ENCODE measurements at places on chromosomes 12 and 14. TPM values are rescaled to one million over a fixed set of nuclear protein-coding genes. Genes with fewer than 3 reads are reported as not detected.

- peak; percentile 60 for DNase-seq
Observed at GRCh38 chr14:103561381-103562178, 877 bp downstream of the BAG5 start.

DNA sequence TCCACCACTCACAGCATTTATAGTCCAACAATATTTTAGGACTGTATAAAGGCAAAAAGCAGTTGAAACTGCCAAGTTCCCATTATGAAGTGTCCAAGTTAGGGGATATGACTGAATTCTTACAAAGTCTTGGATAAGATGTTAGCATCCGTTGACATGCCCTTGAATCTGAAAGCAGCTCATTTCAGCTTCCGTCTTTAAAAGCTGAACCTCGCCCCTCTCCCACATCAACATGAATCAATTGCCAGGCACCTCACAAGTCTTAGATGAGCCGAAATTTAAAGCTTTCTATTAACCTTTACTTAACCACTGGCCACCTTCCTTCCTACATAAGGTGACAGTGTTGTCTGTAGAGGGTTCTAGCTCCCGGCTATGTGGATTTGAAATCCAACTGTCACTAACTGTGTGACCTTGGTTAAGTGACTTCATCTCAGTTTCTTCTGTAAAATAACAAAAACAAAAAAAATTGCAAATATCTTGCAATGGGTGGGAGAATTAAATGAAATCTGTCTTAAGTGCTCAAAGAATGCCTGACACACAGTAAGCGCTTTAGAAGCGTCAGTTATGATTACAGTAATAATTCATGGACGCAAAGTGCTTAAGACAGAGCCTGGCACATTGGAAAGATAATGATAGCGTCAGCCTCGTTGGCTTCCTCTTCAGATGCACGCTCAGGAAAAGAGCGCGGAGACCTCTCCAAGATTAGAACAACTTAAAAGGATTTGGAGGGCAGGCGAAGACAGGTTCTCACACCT lies 1.2 kb downstream of the PPP1CC start:
- peak; percentile 51 for DNase-seq

DNA sequence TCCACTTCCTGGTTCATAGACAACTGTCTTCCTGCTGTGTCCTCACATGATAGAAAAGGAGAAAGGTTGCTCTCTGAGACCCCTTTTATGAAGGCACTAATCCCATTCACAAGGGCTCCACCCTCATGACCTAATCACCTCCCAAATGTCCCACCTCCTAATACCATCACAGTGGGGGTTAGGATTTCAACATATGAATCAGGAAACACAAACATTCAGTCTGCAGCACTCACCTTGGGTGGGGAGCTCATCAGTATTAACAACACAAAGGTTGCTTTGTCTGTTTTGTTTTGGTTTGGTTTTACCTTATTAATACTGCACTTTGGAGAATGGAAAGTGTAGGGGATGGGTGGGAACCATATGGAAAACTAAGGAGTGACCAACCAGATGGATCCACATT lies 10.5 kb upstream of the SMCO2 start:
- no peak for DNase-seq

GRCh38 chr12:86349196-86349595 lies 93.0 kb upstream of the MGAT4C start:
- no peak for DNase-seq

DNA sequence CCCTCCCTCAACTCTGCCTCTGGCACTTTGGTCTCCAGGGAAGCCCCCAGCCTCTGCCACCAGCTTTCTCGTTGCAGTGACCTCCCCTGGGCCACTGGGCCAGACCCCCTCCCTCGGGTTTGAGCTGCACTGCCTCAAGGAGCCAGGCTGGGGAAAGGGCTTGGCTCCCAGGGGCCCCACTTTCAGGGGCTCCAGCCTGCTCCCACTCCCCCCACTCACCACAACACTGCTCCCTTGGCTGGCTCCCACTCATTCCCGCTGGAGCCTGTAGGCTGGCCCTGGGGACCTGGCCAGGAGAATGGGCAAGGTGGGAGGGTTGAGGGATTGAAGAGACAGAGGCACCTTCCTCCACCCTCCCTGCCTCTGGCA lies 19.3 kb upstream of the KIF26A start:
- DNase-seq: no peak

- DNase-seq: no peak
Observed at GRCh38 chr14:76846331-76847047, 20.3 kb downstream of the LRRC74A start.

- DNase-seq: no peak
Observed at GRCh38 chr12:49233842-49234526, 30.9 kb upstream of the TUBA1C start.

DNA sequence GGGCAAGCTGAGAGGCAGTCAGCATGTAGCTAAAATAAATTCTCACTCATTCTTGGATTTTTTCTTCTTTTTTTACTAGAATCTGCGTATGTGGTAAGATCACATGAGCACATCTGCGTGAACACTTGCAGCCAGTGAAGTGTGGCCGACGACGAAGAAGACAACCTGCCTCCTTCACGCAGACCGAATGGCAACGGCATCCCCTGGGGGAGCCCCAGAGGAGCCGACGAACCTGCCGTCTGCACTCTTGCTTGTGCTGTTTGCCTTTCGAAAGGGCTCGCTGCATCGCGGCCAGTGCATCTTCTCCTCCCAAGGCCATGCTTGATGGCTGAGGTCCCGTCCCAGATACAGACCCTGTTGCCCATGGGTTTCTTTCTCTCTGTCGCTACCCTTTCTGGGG lies 113.8 kb downstream of the KCNK10 start:
- DNase-seq: no peak

GRCh38 chr14:37369425-37369824 lies 171.7 kb downstream of the MIPOL1 start:
- no peak for DNase-seq

GRCh38 chr14:63508033-63508432 lies 35.1 kb downstream of the PPP2R5E start:
- DNase-seq: no peak

DNA sequence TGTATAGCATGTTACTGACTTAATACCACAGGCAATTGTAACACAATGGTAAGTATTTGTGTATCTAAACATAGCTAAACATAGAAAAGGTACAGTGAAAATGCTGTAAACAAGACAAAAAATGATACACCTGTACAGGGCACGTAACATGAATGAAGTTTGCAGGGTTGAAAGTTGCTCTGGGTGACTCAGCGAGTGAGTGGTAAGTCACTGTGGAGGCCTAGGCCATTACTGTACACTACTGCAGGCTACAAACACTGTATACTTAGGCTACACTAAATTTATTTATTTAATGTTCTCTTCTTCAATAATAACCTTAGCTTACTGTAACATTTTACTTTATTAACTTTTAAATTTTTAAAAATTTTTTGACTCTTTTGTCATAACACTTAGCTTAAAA lies 158.4 kb downstream of the IPO8 start:
- DNase-seq: no peak

- DNase-seq: no peak
Observed at GRCh38 chr14:72557671-72558070, 336.2 kb downstream of the DPF3 start.

DNA sequence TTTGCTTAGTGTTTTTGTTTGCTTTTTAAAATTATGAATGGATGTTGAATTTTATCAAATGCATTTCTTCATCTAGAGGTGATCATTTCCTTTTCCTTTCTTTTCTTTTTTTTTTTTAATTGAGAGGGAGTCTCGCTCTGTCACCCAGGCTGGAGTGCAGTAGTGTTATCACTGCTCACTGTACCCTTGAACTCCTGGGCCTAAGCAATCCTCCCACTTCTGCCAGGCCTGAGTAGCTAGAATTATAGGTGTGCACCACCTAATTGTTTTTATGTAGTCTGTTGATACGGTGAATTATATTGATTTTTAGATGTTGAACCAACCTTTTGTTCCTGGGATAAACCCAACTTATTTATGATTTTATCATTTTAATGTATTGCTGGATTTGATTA lies 1.5 kb upstream of the CDKL1 start:
- no peak for DNase-seq

DNA sequence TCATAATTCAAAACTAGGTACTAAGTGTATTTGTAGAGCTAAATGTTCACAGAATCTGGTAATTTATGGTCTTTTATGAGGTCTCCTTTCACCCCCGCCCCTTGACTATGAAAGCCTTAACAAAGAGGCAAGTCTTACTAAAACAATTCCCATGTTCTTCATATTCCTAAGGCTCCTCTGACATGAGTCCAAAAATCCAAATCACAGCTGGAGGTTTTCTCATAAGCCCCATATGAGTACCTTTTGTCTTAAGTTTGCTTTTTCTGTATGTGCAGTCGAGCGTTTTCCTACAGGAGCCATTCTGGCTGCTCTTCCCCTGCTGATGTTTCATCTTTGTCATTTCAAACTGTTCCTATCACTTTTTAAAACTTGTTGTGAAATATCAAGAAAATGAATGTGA lies 55.2 kb downstream of the SIX1 start:
- DNase-seq: no peak

- peak; percentile 66 for DNase-seq
Observed at GRCh38 chr14:93219103-93219726, 12.2 kb downstream of the UBR7 start.

DNA sequence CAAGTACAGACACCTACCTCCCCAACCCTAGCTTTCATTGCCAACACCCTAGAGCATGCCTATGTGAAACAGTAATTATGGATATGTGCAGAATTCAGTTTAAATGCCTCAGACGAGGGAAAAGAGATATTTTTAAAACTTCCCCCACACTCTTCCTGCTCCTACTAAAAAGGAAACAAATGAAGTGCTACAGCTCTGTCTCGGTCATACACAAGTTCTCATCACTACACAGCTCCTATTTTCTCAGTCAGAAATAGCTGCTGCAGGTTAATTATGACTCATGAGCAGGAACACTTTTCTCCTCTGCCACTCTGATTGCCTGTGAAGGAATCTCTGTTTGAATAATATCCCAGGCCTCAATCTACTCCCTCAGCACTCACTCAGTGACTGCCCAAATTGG lies 703.6 kb upstream of the FLRT2 start:
- DNase-seq: no peak

DNA sequence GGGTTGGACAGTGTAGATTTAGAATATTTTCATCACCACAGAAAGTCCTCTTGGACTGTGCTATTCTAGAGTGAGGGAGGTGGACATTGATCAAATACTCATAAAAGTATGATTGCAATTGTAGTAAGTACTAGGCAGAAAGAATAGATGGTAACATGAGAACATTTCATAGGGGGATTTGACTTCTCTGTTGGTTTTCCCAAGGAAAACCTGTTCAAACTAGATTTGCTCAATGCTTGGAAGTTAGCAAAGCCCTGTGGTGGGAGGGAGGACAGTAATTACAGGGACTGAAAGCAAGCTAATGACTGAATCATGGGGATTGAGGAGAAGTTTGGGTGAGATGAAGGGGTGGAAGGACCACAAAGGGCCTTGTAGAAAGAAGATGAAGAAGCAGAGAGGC lies 24.4 kb upstream of the EID3 start:
- no peak for DNase-seq

- peak; percentile 61 for DNase-seq
Observed at GRCh38 chr12:26034371-26035142, 76.1 kb downstream of the RASSF8 start.

- no peak for DNase-seq
Observed at GRCh38 chr12:2410496-2410895, 357.7 kb downstream of the CACNA1C start.

GRCh38 chr12:14219156-14219555 lies 146.3 kb upstream of the ATF7IP start:
- DNase-seq: no peak

DNA sequence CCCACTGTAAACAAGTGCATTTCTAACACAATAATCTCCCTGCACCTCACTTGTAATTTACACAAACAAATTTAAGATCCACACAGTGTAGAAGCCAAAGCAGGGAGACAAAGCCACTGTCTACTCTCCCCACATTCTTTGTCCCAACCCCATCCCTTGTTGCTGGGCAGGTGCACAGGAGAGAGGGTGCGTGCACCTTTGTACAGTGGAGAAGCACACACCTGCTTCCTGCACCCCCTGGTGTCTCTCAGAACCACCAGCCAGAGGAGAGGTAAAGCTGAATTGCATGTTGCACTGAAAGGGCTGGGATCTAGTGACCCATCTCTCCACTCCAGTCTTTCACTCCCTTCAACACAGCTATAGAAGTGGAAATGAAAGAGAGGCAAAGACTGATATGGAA lies 51.4 kb upstream of the IFNG-AS1 start:
- DNase-seq: no peak

- peak; percentile 23 for DNase-seq
Observed at GRCh38 chr12:94230357-94230905, 82.1 kb downstream of the PLXNC1 start.

- DNase-seq: no peak
Observed at GRCh38 chr12:7892186-7892980, 19.7 kb upstream of the SLC2A14 start.

DNA sequence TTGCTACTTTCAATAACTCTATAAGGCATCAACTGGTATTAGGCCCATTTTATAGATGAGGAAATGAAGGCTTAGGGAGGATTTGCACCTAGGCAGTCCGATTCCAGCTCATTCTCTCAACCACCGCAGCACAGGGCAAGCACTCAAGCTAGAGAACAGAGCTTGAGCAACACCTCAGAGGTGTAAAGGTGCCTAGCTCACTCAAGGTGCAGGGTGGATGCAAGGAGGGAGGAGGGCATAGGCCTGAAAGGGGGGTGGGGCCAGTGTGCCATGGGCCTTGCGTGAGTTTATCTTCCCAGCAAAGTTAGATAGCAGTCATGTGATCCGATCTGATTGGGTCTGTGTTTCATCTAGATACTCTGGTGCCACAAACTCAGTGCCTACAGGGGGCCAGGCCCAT lies 10.2 kb upstream of the EMP1 start:
- no peak for DNase-seq

GRCh38 chr12:124550123-124551089 lies 17.0 kb downstream of the NCOR2 start:
- no peak for DNase-seq

Gene DLK1
- not detected for total RNA-seq

Gene NAV3
- 96.3 TPM for total RNA-seq

Gene RFLNA
- 5.6 TPM for total RNA-seq

Gene IFNG-AS1
- total RNA-seq: not detected

Gene CYP27B1
- total RNA-seq: 0.97 TPM

Gene C1R
- total RNA-seq: 83.4 TPM

Gene LHX5
- total RNA-seq: not detected

Gene MYH7
- total RNA-seq: not detected

Gene SYT10
- not detected for total RNA-seq

Gene CISTR
- total RNA-seq: not detected

Gene KRT77
- not detected for total RNA-seq

Gene HOTAIR
- 3.2 TPM for total RNA-seq

Gene DTX3
- 19.0 TPM for total RNA-seq

Measured in fibroblast of villous mesenchyme (primary cell).